Stimulated activated CD8-positive, alpha-beta memory T cell treated with anti-CD3 and anti-CD28 coated beads, Interleukin-2, amount 100 ng/mL, for 48 hours (primary cell): ENCODE measurements at places on chromosomes 5 and 9.

DNA sequence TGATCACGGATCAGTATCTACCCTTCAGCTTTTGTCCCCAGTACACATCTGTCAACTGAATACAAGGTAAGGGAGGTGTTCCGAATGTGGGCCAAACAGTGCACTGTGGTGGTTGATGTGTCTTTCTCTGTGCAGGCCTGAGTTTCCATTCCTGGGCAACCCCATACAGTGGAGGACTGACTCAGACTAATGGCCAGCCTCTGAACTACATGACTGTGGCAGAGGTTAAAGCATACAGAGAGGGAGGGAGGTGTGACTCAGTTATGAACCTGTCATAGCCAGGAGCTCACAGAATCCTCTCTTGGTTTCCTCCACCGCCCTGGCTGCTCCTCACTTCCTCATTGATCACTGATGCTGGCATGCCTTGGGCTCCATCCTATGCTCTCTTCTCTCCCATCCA is 136.4 kb upstream of the TAS2R1 start:
- DNase-seq, result no peak

DNA sequence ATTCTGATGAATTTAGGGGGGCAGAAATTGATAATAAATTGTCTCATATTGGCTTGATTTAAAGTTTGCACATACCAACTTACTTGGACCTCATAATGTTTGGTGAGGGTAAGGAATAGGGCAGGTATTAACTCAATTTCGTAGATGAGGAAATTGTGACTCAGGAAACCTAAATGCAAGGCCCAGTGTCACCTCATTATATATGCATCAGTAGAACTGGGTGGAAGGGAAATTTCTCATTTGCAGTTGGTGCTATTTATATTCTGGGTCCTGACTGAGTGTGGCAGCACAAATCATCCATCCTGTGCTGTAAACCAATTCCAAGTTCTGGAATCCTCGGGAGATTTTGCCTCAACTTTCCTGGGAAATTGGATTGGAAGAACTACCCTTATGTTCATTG is 103.0 kb downstream of the SPATA31D1 start:
- DNase-seq, result no peak

DNA sequence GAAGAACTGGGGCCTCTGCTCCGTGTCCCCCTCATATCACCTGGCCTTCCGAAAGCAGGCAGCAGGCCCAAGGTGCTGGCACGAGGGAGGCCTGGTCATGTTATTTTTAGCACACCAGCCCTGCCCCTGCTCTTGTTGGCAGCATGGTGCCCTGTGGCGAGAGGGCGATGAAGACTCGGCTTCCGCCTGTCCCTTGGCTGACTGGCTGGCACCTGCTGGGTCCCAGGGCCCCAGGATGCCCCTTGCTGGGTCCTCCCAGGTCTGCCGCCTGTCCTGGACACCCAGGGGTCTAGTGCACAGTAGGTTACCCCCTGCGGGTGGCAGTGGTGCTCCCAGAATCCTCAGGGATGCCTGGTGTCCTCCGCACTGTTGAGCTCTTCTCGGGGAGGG is 77.0 kb downstream of the RXRA start:
- no peak for DNase-seq

- DNase-seq, result no peak
These were observed 166.6 kb downstream of the ELAVL2 start for GRCh38 chr9:23659346-23660006.

DNA sequence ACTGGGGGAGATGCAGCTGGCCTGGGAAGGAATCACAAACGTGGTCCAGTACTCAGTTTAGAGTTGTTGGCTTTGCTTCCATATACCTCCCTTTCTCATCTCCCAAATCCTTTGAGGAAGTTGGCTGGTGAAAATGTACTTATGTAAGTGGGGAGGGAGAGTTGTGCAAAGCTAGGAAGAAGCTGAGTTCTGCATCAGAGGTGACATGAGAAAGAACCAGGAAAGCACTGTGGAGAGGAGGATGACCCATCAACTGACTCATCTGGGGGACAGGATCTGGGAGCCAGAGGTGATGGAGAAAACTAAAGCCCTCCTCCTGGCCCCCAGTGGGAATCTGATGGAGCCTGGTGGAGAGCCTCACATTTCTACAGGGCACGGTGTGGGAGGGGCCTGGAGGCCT is 16.2 kb downstream of the KCNMB1 start:
- no peak for DNase-seq

- no peak for DNase-seq
These were observed 115.9 kb downstream of the FBXL7 start for GRCh38 chr5:15615859-15616258.

DNA sequence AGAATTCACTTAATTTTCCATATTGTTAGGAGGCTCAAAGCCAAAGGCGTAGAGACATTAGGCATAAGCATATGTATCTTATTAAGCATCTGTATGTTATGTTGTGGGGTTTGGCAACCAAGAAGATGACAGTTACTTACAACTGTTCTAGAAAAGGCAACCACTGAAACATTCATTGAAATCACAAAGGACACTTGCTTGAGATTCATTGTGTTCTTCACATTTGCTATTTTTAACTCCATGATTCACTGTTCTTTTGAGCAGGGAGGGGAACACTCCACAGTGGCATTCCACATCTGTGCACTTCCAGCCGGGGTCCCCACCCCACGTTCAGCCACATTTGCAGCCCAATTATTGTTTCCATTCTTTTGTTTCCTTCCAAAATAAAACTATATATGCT is 107.1 kb downstream of the PALM2AKAP2 start:
- no peak for DNase-seq

DNA sequence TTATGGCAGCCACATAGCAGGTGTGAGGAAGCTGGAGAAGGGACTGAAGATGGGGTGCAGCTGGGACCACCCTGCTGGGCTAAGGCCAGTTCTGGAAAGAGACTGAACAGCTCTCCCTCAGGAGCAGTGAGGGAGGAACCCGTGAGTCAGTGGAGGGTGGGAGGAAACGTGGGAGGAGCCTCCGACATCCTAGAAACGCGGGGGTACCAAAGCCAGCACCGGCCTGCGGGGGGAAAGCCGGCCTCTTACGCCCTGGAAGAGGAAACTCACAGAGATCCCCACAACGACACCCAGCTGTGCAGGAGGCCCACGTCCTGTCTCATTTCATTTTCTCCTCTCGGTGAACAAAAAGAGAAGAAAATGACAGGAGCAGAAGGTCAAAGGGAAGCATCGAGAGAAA is 185.8 kb upstream of the IRX4 start:
- DNase-seq, result no peak

- DNase-seq, result no peak
These were observed 65.0 kb upstream of the GGTA1 start for GRCh38 chr9:121564504-121565260.

- no peak for DNase-seq
These were observed 33.7 kb downstream of the LHX2 start for GRCh38 chr9:124045076-124045829.

GRCh38 chr5:31824869-31825517 is 186.1 kb downstream of the PDZD2 start:
- no peak for DNase-seq

DNA sequence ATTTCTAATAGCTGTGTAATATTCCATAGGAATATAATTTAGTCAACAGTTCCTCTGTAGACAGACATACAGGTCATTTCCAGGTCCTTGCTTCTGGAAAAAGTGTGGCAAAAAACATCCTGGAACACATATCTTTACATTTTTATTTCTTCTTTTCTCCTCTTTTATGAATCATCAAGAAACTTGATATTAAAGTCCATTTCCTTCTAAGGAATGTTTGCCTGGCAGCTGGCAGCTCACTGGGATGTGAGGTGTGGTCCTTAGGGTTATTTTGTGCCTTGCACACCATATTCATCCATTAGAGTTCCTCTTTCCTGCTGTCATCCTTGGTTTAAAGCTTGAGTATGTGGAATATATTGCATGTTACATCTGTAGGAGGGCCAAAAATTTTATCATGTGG is 122.0 kb downstream of the GALNT10 start:
- no peak for DNase-seq

DNA sequence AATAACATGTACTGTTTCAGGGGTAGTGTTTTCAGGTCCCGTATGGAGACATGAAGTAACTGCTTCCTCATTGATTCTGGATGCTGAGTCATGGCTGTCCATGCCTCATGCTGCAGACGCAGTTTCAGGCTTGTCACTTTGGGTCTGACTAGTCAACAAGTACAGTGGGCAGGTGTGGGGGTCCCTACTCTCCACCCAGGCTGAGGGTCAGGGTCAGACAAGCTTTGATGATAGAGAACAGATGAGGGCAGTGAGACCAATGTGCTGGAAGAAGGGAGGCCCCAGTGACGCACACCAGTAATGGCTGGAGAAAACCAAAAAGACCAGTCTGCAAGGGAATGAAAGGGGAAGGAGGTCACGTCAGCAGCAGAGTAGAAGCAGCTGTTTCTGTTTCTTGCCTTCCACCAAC is 80.0 kb upstream of the NFIL3 start:
- no peak for DNase-seq

DNA sequence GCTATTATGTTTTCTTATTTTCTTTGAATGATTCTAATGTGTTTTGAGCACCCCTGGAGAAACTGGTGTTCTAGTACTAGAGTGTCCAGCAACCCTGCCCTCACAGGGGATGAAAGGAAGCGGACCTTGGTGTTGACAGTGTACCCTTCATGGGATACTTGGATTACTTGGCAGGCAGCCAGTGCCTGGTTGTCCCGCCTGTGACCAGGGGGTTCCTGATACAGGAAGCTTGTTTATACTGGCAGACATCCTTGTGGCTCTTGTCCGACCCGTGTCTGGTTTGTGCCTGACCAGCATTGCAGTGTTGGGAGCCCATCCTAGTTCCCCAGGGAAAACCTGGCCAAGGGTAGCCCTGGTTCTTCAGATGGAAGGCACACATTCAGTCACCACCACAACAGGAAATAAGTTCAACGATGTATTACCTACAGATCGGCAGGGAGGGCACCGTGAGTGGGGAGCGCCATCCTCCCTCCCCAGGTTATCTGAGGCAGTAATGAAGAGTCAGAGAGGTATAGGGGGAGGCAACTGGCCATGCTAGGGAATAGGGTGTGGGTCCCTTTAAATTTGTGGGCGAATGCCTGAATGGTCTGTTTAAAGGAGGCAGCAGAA is 47.3 kb downstream of the CACNA1B start:
- DNase-seq, result no peak

DNA sequence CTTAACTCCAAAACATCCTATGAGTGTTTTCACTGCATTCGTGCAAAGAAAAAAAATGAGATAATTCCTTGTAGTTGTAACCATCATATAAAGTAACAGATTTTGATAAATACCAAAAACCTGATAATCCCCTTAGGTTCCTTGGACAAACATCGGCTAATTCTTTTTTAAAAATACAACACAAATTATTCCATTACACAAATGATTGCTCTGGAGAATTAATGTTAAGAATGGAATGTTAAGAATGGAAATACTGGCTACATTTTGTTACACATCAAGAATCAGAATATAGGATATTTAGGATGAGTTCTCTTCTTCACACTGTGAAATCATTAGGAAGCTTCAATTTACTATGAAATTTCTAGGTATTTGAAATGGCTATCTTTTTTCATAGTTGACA is 139.4 kb downstream of the LPAR1 start:
- DNase-seq, result no peak

DNA sequence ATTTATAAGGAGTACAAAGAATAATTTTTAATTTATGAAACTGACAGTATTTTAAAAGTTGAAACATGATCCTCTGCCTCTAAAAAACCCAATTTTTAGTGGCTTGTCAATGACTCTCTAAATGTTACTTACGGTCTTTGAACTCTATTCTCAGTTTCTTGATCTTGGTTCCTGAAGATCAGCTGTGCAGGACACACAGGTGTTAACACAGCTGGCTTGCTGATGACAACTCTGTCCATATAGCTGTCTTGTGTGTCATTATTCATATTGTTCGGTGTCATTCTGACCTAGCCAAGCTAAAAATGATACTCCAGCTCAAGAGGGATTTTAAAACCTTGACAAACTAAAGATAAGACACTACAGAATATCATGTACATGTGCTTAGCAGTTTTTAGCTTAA is 314.5 kb downstream of the CCDC171 start:
- no peak for DNase-seq

DNA sequence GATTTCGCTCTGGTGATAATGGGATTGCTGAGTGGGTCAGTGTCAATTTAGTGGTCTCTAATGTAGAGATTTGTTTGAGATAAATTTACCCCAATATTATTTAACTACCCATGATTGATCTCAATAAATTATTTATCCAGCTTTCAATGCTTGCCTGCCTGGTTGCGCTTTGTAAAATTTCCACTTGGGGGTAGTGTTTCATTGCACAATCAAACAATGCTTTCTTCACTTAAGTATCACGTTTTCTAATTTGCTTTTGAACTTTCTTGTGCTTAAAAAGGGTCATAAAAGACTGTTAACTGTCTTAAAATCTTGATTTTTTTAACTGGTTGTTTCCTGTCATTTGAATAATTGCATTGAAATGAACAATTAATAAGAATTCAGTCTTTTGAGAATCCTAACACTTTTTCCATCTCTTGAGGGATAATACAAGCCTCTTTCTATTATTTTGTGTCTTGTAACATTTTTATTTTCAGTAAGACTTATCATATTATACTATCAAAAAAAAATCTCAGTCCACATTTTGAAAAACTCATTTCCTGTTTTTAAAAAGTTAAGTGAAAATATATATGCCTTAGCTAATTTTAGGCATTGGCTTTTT is 18.7 kb downstream of the HSD17B4 start:
- no peak for DNase-seq

DNA sequence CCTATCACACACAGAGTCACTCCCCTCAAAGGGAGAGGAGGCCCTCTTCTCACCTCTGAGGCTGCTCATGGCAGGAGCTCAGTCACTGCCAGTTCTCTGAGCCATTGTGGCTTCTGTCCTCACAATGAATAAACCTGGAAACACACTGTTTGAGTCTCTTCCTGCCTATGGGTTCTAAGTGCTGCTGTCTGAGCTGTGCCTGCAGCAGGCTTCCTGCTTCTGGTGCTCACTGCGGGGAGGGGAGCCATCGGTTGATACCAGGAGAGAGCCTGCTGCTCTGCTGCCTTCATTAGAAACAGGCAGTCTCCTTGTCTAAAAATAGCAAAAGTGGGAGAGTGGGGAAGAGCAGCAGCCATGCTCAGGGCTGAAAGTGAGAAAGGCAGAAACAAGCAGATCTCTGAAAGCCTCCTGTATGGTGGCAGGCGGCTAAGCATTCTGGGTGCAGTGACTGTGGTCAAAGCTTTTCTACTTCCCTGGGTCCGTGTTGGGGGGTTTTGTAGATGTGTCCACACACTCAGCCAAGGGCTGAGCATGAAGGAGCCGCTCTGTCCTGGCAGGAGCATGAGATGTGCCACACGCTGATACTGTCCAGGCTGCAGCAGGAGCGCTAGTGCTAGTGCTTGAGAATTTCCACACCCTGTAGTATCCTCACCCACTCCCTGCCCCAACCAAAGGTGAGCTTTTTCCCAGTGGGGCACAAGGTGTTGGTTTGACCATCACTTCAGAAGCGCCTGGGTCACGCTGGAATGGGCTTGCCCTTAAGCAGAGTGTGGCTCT is 34.2 kb downstream of the PRKACG start:
- peak; percentile 10 for DNase-seq

- DNase-seq, result no peak
These were observed 1.6 kb upstream of the ASPN start for GRCh38 chr9:92483627-92484545.

- DNase-seq, result no peak
These were observed 29.6 kb upstream of the UBAC1 start for GRCh38 chr9:135990468-135991429.

- no peak for DNase-seq
These were observed 7.7 kb upstream of the SLC35D2 start for GRCh38 chr9:96391021-96391765.

GRCh38 chr9:108709997-108710396 is 145.8 kb downstream of the ACTL7B start:
- no peak for DNase-seq
